DMS79 (cell line): ENCODE measurements at places on chromosomes 7 and 10.

DNA sequence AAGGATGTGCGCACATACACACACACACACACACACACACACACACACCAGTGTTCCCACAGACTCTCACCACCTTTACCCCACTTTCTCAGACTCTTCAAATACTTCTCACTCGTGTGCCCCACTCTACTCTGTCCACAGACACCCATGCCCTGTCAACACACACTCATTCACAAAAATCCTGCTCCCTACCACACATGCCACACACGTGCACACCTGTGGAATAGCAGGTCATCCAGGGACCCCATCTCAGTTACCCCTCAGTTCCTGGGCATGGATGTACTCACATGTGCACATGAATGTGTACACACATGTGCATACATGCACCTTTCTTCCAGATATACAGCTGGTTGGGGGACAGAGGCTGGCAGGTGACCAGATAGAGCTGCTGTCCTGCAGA, 142.9 kb downstream of the EMX2 start:
- no peak for DNase-seq

DNA sequence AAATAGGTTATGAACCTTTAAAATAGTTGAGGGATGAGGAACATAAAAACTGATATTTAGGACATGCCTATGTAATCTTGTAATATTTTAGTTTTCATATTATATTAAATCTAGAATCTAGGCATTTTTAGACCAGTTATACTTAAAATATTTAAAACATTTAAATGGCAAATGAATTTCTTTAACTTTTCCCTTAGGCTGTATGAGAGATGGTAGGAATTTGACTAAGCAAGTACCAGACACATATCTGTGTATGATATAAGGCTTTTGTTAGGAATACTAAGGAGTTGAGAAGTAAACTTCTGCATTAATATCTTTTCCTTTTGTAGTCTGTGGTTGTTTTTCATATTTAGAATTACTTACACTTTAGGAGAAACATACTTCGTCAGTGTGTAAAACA, 25.1 kb downstream of the SEPTIN7 start:
- DNase-seq: no peak

GRCh38 chr7:134636008-134636449, 10.6 kb upstream of the BPGM start:
- no peak for DNase-seq

DNA sequence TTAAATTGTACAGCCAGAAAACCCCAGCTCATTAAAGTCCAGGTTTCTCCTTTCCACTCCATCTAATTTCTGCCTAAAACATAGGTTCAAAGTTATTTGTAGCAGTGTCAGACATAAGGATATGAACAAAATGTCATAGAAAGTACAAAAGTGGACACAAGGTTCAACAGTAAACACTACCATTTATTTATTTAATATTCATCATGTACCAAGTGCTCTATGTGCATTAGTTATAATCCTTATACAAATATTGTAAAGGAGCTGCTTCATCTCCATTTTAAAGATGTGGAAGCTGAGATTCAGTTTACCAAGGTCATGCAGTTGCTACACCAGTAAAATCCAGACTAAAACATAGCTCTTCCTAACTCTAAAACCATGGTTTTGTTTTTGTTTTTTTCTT, 52.0 kb upstream of the CDK1 start:
- no peak for DNase-seq
